ENCODE measurements at places on chromosomes 6 and 20.

DNA sequence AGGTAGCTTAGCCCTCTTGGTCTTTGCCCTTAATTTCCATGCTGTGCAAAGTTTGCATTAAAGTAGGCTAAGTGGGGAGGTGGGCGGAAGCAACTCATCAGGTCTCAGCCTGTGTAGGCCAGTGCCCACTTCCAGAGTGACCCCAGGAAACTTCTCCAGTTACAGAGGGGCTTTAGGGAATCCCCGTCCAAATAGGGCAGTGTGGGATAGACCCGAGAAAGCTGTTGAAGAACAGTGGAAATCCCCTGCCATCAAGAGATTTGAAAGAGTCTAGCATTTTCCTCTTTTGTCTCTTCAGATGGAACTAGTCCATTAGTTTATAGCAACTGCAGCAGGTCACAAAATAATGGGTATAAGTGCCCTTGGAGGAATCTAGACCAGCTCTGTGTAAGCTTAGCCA is 20.2 kb downstream of the SF3B5 start:
- DNase-seq, result no peak

GRCh38 chr20:51665543-51666118 is 102.6 kb downstream of the ATP9A start:
- DNase-seq, result no peak

GRCh38 chr6:167238694-167239467 is 52.2 kb upstream of the UNC93A start:
- DNase-seq, result no peak

DNA sequence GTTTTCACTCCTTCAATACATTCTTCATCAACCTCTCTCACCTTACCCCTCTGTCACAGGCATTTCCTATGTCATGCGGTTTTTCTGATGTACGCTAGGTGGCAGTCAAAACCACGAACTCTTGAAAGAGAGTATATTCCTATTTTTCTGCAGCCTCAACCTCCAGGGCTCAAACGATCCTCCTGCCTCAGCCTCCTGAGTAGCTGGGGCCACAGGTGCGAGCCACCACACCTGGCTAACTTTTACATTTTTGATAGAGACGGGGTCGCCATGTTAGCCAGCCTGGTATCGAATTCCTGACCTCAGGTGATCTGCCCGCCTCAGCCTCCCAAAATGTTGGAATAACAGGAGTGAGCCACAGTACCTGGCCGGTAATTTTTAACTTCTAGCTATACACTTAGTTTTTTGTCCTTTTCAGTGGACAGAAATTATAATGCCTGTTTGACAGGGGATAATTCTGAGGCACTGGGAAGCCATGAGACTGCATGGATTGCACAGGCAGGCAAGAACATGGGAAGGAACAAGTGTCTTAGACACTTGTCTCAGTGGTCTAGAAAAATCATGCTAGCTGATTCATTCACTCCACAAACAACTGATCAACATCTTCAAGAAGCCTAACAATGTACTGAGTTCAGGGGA is 22.5 kb upstream of the HFE start:
- DNase-seq, result no peak

- no peak for DNase-seq
Observed at GRCh38 chr6:150686566-150686965, 86.9 kb downstream of the PLEKHG1 start.

Measured in BJ (cell line).